Activated effector memory CD4-positive, alpha-beta T cell treated with Interleukin-2 at 50 U/mL for 16 hours (primary cell): ENCODE measurements at places on chromosomes 16 and 17.

DNA sequence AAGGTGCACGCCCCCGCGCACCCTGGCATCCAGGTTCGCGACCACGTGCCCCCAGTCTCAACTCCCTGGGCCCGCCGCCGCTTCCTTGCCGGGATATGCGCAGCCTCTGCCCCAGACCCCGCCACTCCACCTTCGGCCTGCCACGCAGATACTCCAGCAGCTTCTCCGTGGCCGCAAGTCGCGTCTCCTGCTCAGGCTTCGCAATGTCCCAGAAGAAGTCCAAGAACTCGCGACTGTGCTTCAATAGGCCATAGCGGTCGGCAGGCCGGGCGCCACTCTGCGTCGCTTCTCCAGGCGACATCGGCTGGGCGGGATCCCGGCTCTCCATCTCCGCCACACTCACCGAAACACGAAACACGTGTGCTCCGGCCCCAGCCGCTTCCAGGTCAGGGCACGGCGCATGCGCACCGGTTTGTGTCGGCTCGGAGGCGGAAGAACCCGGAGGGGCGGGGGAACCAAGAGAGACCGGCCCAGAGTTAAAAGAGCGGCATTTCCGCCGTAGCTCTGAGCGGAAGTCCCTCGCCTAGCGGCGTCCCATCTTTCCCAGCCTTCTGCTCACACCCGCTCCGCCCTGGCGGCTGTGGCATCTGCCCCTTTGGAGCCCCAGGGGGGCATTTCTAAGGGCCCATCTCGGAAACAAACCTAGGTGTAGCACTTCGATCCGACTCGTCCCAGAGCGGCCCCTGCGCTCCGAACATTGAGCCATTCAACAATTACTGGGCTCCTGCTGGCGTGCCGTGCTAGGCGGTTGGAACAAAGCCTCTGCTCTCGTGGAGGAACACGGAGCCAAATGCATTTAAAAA lies at the start of gene MYBBP1A:
Gene MYBBP1A, minus strand, starts transcription at position 388 of the 803 bp plus-strand sequence. Its CDS starts 60 bp downstream, at position 328.
- peak; percentile 95 for DNase-seq

DNA sequence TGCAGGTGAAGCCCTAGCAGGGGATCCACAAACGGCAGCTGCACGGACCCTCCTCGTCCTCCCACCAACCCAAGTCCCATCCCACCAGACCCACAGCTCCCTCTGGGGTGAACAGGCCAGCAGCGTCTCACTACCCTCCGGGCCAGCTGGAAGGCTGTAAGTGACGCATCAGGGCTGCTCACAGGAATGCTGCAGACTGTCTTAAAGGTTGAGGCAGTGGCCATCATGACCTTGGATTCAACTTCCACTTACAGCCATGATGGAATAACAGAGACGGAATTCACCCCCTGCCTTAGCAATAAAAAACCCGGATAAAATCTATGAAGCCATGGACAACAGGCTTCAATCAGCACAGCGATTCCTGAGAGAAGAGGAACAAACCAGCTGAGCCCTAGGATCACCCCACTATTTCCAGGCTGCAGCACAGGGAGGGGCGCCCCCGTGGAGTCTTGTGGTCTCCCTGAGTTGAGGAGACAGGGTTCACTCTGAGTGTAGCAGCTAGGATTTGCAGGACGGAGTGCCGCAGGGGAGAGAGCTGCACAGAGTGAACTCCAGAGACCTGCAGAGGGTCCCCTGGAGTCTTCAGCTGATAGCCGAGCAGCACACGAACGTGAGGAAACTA lies 10.5 kb downstream of the FAM83G start:
- no peak for DNase-seq

- DNase-seq = no peak
Observed at GRCh38 chr16:55184052-55184451, 140.0 kb upstream of the IRX6 start.

DNA sequence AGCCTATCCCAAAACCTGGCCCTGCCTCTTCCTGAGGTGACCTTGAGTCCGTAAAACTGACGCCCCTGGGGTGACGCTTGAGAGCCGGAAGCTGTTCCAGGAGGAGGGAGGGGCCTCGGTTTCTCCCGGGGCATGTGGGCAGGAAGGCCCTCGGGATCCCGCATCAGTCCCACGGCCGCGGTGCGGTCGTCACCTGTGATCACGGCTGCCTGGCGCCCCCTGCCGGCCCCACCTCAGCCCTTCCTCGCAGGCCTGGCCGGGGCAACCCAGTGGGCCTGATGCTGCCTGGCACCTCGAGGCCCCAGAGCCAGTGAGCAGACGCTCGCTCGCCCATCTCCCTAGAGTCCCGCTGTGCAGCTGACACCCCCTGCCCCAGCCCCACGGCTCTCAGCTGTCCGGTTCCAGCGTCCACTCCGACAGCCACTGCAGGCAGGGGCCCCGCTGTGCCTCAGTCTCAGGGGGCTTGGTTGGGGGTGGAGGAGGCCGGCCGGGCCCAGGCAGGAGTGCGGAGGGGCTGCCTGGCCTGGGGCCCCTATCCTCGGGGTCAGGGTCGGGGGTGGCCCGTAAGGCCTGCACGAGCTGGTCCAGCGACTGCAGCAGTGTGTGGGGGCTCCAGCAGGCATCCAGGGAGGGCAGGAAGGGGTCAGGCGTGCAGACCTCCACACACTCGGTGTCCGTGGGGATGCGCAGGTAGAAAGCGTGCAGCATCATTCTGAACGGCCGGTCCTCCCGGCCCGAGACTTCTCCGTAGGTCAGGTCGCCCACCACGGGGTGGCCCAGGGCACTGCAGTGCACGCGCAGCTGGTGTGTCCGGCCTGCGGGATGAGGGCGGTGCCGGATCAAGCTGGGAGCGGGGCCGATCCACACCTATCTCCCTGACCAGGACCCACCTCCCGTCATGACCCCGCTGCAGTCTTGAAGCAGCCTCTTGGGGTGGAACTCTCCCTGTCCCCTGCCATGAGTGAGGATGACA lies 2.3 kb downstream of the RPUSD1 start:
- DNase-seq = peak; percentile 56

- no peak for DNase-seq
Observed at GRCh38 chr17:3029213-3029913, 34.0 kb downstream of the OR1D5 start.
